ENCODE measurements at places on chromosomes 5 and 9.

DNA sequence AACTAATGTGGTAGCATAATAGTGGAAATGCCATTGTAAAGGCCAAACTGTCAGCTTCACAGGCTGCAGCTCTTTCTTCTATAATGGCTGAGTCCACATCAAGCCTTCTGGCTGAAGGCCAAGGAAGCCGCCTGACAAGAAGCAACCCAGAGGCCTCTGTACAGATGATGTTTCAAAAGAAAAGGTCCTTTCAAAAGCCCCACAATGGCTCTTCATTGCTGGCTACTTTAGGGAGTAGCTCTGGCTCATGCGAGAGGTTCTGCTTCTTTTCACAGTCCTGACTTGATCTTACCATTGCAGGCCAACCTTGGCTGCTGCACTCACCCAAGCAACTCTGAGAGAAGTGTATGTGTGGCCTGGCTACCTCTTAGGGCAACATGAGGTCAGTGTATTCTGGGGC is 54.5 kb upstream of the EQTN start:
- no peak for DNase-seq

GRCh38 chr5:43661102-43661501 is 58.1 kb downstream of the NNT start:
- no peak for DNase-seq

GRCh38 chr5:142246258-142246657 is 78.6 kb downstream of the SPRY4 start:
- no peak for DNase-seq

GRCh38 chr9:69495296-69495695 is 170.3 kb downstream of the ENTREP1 start:
- DNase-seq = no peak

GRCh38 chr5:79853676-79854418 is 137.2 kb downstream of the MTX3 start:
- DNase-seq = no peak

GRCh38 chr9:78031893-78032729 is 500 bp upstream of the GNAQ start:
- peak; percentile 96 for DNase-seq

DNA sequence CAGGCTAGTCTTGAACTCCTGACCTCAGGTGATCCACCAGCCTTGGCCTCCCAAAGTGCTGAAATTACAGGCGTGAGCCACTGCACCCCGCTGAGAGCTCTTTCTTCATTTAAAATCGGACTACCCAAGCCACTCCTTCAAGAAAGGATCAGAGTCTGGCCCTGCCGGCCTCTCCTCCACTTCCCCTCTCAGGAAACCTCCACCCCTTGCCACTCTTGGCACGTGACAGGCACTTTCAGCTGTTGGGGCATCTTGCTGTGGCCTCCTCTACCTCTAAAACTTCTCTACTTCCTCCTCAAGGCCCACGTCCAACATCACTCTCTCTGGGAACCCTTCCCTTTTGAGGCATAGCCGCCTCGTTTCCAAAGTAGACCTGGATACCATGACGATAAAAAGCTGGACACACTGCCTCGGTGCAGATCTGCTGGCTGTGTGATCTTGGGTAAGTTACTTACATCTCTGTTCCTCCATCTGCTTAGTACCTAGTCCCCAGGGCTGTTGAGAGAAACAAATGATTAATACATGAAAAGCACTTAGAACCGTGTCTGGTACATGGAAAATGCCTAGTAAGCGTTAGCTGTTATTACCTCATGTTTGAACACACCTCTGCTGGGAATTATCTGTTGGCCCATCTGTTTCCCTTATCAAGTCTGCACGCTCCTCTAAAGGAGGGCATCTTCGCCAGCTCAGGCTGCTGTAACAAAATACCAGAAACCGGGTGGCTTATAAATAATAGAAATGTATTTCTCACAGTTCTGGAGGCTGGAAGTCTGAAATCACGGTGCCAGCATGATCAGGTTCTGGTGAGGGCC is 55.3 kb downstream of the SMIM23 start:
- no peak for DNase-seq

GRCh38 chr9:87255431-87256155 is 242.1 kb upstream of the DAPK1 start:
- DNase-seq = no peak

DNA sequence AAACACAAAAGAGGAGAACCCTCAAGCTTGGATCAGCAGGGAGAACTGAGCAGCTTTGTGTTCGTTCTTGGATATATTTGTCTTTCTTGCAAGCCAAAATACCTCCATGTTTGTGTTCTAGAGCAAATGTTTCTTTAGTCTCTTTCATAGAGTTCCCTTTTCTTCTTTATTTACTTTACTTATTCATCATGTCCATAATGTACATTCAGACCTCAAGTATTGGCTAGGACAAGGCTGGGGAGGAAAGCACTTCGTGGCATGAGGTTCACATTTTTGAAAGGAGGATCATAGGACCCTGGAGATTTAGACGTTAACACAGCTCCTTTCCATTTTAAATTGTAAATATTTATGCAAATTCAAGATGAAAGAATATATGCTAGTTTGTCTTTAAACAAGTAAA is 590.2 kb upstream of the MEF2C start:
- DNase-seq = no peak

DNA sequence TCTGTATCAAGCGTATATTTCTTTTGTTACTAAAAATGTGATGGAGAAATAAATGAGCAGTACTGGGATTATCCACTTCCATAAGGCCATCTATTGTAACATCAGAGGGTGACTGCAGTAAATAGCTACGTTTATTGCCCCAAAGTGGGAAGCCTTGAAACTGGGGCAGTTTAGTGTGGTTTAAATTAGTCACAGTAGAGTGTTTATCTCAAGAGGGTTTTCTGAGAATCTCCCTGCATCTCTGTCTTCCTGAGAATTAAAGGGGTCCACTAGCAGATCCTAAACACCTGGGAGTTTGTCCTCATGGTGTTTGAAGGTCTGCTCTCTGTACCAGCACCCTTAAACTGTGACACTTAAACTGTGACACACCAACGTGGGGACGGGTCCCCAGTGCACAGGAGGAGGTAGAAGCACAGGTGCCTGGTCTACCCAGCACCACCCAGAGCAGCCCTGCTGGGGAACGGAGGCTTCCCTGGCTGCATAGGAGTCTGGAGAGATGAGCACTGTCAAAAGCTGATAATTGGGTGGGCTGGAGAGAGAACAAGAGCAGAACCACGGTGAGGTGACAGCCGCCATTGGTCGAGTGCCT is 25.2 kb downstream of the PRRC2B start:
- DNase-seq = no peak

GRCh38 chr5:1053391-1054017 is 44.9 kb downstream of the NKD2 start:
- no peak for DNase-seq

GRCh38 chr5:151143645-151144044 is 13.9 kb downstream of the ANXA6 start:
- DNase-seq = no peak

DNA sequence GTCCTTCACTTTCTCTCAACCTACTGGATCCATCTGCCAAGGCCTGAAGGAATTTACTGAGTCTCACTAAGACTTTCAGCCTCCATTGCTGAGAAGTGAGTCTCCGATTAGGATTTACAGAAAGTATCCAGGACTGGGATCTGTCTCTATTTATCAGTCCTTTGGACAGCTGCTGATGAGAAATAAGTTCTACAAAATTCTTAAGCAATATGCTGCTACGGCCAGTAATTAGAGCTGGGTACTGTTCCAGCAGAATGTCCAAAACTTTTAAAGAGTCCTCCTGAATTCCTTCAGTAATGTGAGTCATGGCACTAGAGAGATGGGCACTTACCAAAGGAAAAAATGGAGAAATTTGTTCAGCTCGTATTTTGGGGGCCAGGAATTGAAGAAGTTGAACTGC is 5.9 kb downstream of the TEX10 start:
- DNase-seq = no peak

DNA sequence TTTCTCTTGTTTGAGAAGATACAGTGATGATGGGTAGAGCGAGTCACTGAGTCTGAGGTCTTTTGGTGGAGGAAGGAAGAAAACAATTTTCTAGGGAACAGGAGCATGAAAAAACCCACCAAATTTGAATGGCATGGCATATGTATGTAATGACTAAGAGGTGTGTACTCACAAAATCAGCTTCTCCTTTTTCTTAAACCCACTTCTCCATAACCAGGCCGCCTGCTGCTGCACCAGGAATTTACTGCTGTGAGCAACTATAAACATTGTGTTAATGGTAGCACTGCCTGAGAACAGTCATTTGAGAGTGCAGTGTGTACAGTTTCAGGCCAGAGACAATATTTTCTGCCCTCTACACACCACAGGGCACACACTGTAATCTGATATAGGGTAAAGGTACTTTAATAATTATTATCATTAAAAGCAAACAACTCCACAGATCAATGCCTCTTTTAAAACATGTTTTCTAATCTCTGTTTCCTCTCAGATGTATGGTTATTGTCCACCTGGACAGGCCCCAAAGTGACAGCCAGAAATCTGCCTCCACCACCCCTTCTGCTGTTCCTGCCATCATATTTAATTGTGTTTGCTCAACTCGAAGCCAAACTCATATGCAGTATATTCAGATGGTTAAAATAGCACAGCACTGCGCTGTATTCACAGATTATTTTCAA is 241.6 kb downstream of the KIAA0825 start:
- no peak for DNase-seq
